ENCODE measurements at places on chromosomes 4 and X.

DNA sequence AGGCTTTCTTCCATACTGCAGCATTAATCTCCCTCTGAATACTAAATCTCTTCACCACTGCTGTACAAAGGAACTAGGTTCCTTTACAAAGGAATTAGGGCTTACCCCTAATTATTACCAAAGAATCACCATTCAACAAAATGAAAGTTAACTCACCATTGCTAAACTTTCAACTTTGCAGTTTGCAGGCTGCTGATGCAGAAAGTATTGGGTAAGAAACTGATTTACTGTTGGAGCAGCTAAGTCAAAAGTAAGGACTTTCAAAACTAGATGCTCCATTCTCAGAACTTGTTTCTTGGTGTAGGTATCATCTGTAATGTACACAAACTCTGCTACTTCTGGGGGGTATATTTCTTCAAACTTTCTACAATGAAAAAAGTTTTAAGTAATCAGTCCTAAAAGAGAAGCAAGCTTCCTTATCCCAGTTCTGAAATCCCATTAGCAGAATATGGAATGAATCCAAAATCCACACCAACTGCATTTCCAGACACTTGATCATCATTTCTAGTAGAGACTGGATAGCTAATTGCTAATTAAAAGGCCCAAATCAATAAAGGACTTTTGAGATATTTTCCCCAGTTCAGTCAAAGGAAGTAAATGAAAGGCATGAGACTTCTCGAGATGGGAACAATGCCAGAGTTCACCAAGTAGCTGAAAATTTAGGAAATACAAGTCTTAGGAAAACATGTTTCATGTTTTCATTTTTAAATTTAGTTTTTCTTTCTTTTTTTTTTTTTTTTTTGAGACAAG is 4.3 kb downstream of the CCNA2 start:
- DNase-seq: no peak

DNA sequence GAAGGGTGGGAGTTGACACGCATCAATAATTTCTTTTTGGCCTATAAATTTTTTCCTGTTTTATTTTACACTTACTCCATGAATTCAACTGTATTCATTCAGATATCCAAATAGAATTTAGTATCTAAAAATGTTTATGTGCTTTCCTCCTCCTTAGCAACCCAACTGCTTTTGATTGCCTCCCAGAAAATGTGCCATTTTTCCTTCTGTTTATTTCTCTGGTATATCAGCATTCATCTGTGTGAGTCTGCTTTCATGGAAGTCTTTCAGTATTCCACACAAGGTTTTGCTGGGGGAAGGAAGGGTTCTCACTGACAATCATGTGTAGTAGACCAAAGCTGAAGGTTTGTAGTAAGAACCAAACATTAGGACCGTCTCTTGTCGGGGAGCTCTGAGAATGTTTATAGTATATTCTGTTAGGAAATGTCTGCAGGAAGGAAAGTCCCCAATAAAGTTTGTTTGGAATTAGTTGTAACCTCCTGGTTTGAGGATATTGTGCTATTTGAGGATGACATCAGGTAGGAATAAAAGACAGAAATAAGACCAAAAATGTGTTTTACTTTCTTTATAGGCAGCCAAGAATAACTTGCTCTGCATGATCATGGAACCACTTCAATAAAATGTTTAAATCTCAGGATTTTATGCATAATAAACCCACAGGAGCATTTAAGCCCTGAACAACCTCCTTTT is 673.6 kb upstream of the INTU start:
- DNase-seq: no peak

DNA sequence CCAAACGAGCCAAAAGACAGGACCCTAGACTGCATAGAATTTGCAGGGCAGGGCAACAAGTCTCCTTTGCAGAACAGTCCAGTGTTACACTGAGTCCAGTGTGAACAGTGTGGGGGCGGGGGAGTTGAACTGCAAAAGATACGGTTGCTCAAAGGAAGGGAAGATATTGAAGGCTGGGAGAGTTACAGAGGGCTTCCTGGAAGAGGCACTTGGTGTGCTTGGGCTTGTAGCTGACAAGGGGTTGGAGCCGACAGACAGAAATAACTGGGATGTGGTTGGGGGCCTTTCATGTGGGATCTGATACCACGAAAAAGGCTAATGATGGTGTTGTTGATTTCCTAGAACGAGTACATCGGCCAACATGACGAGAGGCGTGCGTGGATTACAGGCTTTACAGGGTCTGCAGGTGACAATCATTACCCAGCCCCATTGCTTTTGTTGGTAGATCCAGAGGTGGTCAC is 6.1 kb downstream of the XPNPEP2 start:
- no peak for DNase-seq

DNA sequence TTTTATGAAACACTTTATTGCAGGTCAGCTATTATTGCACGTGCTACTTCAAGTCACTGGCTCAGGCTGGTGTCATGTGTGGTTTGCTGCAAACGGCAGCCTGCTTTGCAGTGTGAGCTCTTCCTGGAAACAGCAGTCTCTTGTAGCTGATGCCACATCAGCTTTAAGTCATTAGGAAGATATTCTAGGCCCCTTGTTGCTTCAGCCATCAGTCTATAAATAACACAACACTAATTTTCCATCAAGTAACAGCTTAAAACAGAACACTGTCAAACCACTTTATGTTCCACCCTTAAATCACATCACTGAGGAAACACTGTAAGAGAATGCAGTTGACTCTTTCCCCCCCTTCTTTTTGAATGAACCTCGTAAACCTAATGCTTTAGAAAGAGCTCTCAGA is 93.8 kb downstream of the GATB start:
- DNase-seq: no peak

DNA sequence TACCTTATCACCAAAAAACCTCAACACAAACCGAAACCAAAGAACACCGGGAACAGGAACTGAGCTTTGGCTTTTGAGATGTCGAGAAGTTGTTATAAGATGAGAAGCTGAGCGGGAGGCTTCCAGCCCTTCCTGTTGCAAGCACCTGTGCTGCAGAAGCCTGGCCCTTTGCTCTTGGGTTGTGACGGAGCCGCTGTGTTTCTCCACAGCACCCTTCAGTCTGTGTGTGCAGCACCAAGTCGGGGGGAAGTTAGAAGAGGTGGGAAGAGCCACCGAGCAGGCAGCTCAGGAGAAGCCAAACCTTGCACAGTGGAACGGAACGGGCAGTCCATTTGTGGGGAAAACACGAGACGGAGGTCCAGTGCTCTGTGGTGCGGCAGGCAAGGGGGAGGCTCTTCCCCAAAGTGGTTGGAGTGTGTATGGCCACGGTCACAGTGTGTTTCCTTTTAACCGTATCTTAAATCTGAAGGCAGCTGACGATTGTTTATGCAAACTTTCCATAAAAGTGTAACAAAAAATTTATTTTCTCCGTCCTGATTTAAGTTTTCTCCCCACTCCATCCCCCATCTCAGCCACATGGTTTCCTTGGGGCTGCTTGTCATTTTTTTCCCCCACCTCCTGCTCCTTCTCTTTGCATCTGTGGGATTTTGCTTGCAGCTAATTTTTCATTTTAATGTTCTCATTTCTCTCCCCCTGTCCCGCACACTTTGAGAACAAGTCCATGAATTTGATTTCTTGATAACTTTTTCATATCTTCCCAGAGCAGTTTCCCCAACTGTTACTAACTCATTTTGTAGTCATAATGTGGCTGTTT is 123.7 kb downstream of the STOX2 start:
- DNase-seq: no peak

DNA sequence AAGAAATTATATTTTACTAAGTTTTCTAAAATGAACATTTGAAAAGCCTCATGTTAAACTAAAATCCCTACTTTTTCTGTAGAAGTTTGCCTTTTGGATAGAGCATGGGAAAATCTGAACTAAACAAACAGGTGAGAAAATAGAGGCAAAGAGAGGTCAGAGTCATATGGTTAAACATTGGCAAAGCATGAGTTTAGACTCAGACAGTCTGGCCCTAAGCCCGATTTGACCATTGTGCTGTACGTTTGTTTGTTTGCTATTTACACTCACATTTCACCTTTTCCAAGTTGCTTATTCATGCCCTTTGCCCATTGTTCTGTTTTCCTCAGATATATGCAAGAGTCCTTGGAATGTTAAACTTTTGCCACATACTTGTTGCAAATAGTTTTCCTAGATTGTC is 85.4 kb downstream of the TIGD2 start:
- DNase-seq: no peak

- DNase-seq: no peak
Observed at GRCh38 chr4:7865533-7865932, 74.1 kb downstream of the AFAP1 start.

DNA sequence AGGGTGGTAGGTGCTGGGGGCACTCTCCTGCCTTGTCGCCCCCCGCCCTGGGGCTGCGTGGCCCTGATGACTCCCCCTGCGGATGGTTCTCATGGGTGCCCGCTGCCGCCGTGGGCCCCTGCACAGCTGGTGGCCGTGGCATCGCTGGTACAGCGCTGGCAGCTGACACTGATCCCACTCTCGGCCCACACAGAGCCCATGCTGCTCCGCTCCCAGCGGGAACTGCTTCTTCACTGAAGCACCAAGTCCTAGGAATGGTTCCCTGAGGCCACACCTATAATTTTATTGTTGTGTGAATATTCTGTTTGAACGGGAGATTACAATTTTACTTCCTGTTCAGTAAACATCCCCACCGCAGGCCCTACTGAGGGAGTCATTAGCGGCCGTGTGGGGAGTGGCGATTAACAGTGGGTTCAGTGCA is 138.6 kb upstream of the NKX1-1 start:
- DNase-seq: no peak

- no peak for DNase-seq
Observed at GRCh38 chrX:26851981-26852380, 611.2 kb downstream of the PPP4R3C start.

GRCh38 chrX:69142788-69143469 is 22.3 kb downstream of the PJA1 start:
- DNase-seq: no peak

- DNase-seq: no peak
Observed at GRCh38 chrX:10722851-10723250, 102.5 kb upstream of the MID1 start.

- DNase-seq: no peak
Observed at GRCh38 chr4:15402974-15403373, 24.9 kb upstream of the C1QTNF7 start.

DNA sequence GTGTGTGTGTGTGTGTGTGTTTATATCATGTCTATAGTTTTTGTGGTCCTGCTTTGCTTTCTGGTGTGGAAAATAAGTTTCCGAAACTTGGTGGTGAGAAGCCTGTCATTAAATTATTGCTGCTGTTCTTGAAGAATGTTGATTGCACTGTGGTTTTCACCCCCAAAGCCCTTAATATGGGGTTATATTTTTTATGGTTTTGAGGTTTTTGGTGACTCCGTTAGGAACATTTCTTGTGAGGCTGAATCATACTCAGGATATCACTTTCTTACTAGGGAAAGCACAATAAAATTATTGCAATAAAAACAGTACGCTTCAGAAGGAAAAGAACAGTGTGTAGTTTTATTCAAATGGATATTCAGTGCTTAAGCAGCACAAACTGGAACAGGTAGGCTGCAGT is 539.1 kb upstream of the MAGEB18 start:
- DNase-seq: no peak

DNA sequence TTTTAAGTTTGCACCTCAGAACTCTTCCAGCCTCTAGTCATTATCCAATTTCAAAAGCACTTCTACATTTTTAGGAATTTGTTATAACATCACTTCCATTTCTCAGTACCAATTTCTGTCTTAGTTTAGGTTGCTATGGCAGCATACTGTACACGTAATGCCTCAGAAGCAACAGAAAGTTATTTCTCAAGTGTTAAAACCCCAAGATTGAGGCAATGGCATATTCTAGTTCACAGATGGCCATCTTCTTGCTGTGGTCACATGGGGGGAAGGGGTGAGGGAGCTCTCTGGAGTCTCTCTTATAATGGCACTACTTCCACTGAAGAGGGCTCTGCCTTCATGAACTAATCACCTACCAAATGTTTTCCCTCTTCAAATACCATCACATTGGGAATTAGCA is 220.3 kb upstream of the CTSO start:
- no peak for DNase-seq

DNA sequence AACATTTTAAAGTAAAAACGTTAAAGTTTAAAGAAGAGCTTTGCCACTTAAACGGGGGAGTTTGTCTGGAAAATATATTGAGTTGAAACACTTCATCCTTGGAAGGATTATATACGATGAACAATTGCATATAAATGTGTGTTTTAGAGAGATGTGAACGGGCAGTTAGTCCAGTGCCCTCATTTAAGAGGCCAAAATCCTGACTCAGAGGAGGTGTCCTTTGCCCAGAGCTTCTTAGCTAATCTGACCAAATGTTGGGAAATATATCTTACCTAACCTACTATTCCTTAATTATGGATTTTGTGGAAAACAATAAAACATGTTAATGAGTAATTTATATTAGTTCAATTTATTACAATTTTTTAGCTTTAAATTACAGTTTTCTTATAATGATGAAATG is 327.2 kb upstream of the DIPK2B start:
- DNase-seq: no peak

DNA sequence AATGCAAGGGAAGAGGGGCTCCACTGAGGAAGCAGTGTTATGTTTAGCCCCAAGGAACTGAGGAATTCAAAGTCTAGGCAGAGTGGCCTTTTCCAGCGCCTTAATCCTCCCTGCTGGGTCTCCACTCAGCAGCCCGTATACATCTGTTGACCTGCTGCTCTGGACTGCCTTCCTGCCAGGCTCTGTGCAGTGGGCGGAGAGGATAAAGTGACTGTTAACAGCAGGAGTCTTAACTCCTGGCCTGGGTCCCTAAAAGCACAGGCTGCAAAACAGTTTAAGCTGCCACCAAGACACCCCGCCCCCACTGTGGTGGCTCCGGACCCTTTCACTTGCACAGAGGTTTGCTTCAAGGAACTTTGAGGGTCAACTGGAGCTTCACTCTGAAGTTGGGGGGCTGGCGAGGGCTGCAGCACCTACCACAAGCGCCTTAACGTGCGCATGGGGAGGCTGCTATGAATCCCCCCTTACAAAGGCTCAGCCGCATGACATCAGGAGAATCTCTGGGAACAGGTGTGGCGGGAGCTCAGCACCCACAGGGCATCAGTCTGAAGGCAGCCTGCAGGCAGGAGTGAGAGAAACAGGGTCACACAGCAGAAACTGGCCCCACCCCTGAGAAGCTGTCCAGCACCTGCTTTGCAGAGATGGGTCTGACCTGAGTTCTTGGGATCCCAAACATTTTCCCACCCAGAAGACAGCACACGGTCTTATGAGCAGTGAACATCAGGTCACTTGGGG is 358.2 kb upstream of the GATB start:
- DNase-seq: no peak

DNA sequence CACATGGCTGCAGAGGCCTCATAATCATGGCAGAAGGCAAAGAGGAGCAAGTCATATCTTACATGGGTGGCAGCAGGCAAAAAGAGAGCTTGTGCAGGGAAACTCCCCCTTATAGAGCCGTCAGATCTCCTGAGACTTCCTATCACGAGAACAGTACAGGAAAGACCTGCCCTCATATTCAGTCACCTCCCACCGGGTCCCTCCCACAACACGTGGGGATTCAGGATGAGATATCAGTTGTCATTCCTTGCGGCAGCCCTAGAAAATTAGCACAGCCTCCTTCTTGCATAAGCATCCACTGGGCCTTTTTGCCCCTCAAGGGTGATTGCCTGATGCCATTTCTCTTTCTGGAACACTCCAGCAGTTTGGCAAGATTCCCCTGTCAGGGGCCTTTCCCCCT is 61.7 kb upstream of the STX18 start:
- DNase-seq: no peak

Measured in activated CD4-positive, CD25-positive, alpha-beta regulatory T cell treated with anti-CD3 and anti-CD28 coated beads, Interleukin-2, amount 50 U/mL, for 72 hours (primary cell).